ENCODE measurements at places on chromosomes 7 and 10. TPM values are rescaled to one million over a fixed set of nuclear protein-coding genes. Genes with fewer than 3 reads are reported as not detected.
A peak's percentile ranks its signal among the peaks of the same experiment; 100 is the strongest.

PCLO gene
- total RNA-seq = 2.8 TPM

CALML3 gene
- total RNA-seq = not detected

GIGYF1 gene
- total RNA-seq = 101 TPM

USP54 gene
- 35.7 TPM for total RNA-seq

ACBD7 gene
- 22.0 TPM for total RNA-seq

GPR15LG gene
- total RNA-seq = not detected

- no peak overlapping the region for H3K4me3 ChIP-seq
- no peak for DNase-seq
- no peaks in the 10 kb centered on the region for H3K27me3 ChIP-seq
- H3K36me3 ChIP-seq = peaks cover 15% of the 10 kb centered on the region
- peaks cover 1% of the 10 kb centered on the region for H3K4me1 ChIP-seq
These were observed 494.3 kb downstream of the GALNT17 start for GRCh38 chr7:71626206-71626605.

- H3K27ac ChIP-seq = no peak overlapping the region
- no peaks in the 10 kb centered on the region for H3K4me1 ChIP-seq
- no peak overlapping the region for H3K4me3 ChIP-seq
- no peaks in the 10 kb centered on the region for H3K27me3 ChIP-seq
- H3K36me3 ChIP-seq = no peaks in the 10 kb centered on the region
- no peak for DNase-seq
These were observed 100.2 kb upstream of the RELN start for GRCh38 chr7:104089612-104090011.

DNA sequence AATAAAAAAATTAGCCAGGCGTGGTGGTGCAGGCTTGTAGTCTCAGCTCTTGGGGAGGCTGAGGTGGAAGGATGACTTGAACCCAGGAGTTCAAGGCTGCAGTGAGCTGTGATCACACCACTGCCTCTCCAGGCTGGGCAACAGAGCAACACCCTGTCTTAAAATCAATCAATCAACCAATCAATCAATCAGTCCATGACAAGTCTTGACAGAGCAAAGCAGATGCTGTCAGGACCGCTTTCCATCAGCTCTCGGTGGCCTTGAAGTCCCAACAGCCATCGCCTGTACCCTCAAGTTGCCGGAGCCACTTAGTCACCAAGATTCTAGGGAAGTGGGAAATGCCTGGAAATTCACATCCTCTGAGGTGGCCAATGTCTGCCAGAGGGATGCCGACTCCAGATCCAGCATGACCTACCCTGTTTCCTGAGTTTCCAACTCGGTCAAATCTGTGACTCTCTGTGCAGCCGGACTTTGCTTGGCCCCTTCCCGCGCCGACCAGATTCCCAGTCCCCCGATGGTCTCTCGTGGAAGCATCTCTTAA is 871 bp upstream of the CCL24 start:
- H3K4me1 ChIP-seq = no peaks in the 10 kb centered on the region
- H3K36me3 ChIP-seq = no peaks in the 10 kb centered on the region
- no peaks in the 10 kb centered on the region for H3K27me3 ChIP-seq

GRCh38 chr10:89346405-89347254 is 18.8 kb downstream of the IFIT3 start:
- no peak overlapping the region for H3K4me3 ChIP-seq

DNA sequence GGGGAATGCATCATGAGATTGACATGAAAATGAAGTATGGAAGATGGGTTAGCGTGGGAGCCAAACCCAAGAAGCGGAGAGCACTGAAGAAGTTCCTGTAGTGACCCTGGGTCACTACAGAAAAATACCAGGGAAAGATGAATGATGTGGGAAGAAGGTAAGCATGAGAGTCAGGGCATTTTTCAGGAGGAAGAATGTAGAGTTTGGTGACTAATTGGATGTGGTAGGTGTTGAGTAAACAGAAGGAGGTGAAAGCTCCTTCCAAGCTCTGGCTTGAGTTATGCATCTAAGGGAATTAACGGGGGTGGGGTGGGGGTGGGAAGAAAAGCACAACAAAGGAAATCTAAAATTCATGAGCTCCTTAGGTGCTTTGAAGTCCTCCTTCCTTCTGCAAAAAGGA is 238.1 kb upstream of the AOAH start:
- H3K36me3 ChIP-seq = no peaks in the 10 kb centered on the region
- H3K27ac ChIP-seq = peak overlapping the region; percentile 8
- no peak for DNase-seq
- H3K4me1 ChIP-seq = peaks cover 5% of the 10 kb centered on the region
- H3K27me3 ChIP-seq = no peaks in the 10 kb centered on the region
- H3K4me3 ChIP-seq = no peak overlapping the region

DNA sequence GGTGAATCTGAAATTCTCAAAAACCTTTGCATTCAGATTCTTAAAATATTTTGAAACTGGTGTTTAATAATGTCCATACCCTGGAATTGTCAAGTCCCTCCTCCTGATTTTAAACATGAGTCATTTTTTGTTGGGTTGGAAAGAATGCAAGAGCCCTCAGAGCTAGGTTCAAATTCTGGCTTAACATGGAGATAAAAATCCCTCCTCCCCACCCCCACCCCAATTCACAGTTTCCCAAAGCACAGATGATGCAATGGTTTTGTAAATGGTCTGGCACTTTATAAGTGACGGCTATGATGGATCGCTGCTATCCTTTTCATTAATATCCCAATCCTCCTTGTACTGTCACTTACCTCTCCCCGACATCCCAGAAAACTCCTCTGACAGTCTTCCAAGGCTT is 332.8 kb downstream of the PLXNA4 start:
- no peak for DNase-seq
- no peaks in the 10 kb centered on the region for H3K27me3 ChIP-seq
- H3K36me3 ChIP-seq = no peaks in the 10 kb centered on the region
- no peak overlapping the region for H3K27ac ChIP-seq

- no peaks in the 10 kb centered on the region for H3K36me3 ChIP-seq
- DNase-seq = no peak
- H3K27me3 ChIP-seq = no peaks in the 10 kb centered on the region
- no peak overlapping the region for H3K27ac ChIP-seq
- no peak overlapping the region for H3K4me3 ChIP-seq
These were observed 569.5 kb upstream of the MGMT start for GRCh38 chr10:128897401-128898129.

- H3K36me3 ChIP-seq = no peaks in the 10 kb centered on the region
- no peaks in the 10 kb centered on the region for H3K4me1 ChIP-seq
- no peak overlapping the region for H3K27ac ChIP-seq
- no peak overlapping the region for H3K4me3 ChIP-seq
- DNase-seq = no peak
These were observed 382.7 kb upstream of the FOXK1 start for GRCh38 chr7:4299431-4299830.

GRCh38 chr7:134954197-134955082 is 31.9 kb upstream of the AGBL3 start:
- H3K27me3 ChIP-seq = no peaks in the 10 kb centered on the region
- no peak overlapping the region for H3K4me3 ChIP-seq

DNA sequence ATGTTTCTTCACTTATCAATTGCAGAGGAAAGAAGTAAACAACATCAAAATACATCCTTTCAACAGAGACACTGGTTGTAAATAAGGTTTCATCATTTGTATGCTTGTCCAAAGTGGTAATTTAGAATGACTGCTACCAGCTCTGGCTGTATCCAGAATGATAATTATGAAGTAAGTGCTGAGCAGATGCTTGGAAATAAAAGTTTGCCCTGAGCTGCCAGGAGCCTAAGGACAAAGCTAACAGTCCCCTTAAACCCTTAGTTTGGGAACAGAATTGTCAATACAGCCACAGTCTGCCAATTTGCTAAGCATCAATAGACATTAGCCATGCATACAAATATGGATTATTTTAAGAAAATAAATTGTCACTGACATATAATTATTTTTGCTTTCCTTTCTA is 147.0 kb upstream of the SLC13A1 start:
- no peak for DNase-seq
- no peaks in the 10 kb centered on the region for H3K27me3 ChIP-seq
- H3K36me3 ChIP-seq = no peaks in the 10 kb centered on the region

DNA sequence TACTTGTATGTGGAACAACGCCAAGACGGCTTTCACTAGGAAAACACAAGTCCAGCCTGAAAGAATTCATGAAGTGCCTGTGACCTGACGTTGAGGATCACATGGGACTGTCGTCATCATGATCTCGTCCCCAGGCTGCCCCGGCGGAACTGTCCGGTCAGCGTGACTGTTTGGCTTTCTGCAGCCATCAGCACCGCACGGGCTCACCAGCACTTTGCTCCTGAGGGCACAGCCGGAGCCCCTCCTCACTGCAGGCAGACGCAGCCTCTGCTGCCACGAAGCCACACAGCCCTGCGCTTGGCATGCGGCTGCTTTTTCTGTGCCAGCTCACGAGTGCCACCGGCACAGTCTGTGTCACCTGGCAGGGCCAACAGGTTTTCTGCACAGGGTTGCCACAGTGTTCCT is 9.4 kb upstream of the GET4 start:
- H3K27ac ChIP-seq = no peak overlapping the region
- H3K4me3 ChIP-seq = no peak overlapping the region
- no peaks in the 10 kb centered on the region for H3K4me1 ChIP-seq
- no peaks in the 10 kb centered on the region for H3K27me3 ChIP-seq

DNA sequence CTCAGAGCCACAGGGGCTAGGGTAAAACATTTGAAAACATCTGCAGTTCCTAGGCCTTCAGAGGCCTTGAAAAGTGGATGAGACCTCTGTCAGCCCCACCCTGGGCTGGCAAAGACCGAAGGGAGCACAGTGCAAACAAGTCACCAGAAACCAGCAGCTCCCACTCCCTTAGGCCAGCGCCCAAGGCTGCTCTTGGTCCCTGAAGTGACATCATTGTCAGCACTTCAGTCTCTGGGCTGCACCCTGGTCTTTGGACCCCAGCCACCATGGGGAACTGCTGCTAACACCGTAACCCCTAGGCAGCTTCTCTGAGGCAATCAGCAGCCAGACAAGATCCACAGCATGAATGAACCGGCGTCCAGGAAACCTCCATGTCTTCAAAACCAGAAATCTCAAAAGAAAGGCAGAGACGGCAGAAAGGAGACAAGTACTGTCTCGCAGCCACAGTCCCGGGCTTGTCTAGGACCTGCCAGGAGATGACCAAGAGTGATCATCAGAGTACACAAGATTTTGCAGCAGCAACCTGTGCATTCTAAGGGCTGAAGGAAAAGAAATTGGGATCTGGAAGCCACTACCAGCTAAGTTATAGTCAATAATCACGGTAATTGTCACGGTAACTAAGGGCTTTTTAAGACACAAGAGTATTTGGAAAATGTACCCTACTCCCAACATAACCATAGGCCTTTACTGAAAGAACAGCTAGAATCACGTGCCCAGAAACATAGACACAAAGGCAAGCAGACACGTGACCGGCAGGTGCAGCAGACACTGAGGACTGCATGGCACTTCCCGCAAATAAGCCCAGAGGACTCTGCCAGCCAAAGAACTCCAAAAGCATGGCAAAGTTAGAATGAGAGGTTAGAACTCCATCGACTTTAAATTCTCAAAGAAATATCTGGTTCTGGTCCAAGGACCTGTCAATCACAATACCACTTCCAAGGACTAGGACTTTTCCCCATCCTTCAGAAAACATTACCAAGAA is 23.3 kb downstream of the CPXM2 start:
- DNase-seq = no peak
- H3K27ac ChIP-seq = no peak overlapping the region
- H3K27me3 ChIP-seq = no peaks in the 10 kb centered on the region
- no peak overlapping the region for H3K4me3 ChIP-seq
- H3K36me3 ChIP-seq = peaks cover 5% of the 10 kb centered on the region

- H3K36me3 ChIP-seq = peaks cover 52% of the 10 kb centered on the region
- no peaks in the 10 kb centered on the region for H3K27me3 ChIP-seq
- no peak for DNase-seq
- H3K4me1 ChIP-seq = no peaks in the 10 kb centered on the region
- H3K4me3 ChIP-seq = no peak overlapping the region
These were observed 27.7 kb downstream of the CRCP start for GRCh38 chr7:66142334-66142733.
